ENCODE measurements at places on chromosomes 5 and 9.

- peak; percentile 70 for DNase-seq
These were observed 789.3 kb downstream of the SEMA5A start for GRCh38 chr5:8756498-8757084.

- DNase-seq, result no peak
These were observed 197.0 kb downstream of the ALDH1A1 start for GRCh38 chr9:72755836-72756235.

DNA sequence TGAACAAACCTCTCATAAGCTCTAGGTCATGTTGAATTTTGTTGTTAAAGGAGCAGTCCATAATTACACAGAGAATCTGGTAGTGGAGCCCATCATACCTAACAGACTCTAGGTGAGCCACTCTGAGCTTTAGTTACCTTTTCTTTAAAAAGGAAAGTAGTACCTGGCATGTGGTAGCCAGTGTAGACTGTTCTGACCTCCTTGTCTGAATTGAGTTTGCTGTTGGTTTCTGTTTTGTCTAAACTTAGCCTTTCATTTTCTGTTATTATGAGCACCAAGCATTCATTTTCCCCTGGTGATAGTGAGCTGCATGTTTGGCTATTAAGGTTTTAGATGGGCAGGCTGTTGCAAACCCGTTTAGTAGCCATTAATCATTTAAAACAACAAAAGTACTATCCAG lies 112.2 kb downstream of the MAST4 start:
- no peak for DNase-seq

DNA sequence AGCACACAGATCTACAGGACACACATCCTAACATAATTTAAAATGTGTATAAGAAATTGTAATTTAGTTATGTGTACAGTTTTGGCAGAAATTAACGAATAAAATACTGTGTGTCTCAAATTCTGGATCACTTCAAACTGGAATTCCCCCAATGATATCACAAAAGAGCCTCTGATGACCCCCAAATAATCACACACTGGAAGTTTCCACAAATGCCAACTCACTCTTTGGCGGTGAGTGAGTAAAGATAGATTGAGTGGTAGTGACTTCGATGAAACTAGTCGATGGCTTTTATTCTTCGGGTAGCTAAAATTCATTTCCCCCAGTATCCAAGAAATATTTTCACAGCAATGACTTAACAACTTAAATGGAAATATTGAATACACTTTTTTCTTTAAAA lies 2.2 kb downstream of the ZNF366 start:
- no peak for DNase-seq

DNA sequence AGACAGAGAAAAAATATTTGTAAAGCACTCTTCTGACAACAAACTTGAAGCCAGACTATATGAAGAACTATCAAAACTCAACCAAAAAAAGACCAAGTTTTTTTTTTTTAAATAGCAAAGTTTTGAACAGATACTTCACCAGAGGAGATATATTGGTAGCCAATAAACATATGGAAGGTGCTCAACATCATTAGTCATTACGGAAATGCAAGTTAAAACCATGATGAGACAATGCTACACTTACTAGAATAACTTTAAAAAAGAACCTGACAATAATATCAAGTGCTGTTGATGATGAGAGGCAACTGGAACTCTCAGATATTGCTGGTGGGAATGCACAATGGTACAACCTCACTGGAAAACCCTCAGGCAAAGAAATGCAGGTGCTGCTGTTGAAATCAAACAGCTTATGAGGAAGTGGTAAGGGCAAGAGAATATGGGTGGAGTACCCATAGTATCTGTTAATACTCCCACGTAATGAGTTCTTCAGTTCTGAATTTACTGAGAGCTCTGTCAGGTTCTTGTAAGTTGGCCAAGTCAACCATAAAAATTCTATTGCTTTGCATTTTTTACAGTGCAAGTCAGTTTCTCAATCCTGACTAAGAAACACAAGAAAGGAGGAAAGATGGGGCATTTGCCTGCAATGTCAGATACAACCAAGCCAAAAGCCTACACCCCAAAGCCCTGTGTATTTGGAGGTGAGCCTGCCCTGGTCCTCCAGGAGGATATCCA lies 87.3 kb upstream of the GNAQ start:
- DNase-seq, result peak; percentile 29

GRCh38 chr5:11801061-11801460 lies 103.2 kb downstream of the CTNND2 start:
- DNase-seq, result peak; percentile 27

GRCh38 chr5:102932781-102933180 lies 177.7 kb downstream of the PAM start:
- DNase-seq, result no peak

DNA sequence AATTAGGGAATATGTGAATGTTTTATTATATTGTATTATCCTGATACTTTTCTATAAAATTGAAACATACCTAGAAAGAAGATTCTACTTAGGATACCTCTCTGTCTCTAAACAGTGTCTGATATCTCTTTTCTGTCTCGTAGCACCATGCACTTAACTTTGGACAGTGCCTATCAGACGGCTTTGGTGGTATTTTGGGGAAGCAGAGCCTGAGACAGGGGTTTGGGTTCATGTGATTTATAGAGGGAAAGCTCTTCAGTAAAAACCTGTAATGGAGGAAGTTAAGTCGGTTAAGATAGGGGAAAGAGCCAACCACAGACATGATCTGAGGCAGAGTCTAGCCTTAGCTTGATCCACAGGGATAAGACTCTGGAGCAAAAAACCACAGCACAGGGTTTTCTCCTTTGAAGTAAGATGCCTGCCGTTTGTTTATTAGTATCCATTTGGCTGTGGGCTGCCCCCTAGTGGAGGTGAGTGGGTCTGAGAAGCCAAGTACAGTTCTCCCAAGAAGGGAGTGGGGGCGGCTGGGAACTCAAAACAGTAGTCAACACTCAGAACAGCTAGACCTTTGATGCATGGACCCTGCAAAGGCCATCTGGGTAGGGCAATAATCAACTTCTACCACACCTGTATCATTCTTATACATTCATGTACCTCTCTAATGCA lies 141.2 kb upstream of the ASTN2 start:
- DNase-seq, result peak; percentile 20

- DNase-seq, result no peak
These were observed 464 bp upstream of the FAM151B start for GRCh38 chr5:80487444-80487828.

GRCh38 chr9:91180240-91180929 lies 181.3 kb downstream of the AUH start:
- no peak for DNase-seq

DNA sequence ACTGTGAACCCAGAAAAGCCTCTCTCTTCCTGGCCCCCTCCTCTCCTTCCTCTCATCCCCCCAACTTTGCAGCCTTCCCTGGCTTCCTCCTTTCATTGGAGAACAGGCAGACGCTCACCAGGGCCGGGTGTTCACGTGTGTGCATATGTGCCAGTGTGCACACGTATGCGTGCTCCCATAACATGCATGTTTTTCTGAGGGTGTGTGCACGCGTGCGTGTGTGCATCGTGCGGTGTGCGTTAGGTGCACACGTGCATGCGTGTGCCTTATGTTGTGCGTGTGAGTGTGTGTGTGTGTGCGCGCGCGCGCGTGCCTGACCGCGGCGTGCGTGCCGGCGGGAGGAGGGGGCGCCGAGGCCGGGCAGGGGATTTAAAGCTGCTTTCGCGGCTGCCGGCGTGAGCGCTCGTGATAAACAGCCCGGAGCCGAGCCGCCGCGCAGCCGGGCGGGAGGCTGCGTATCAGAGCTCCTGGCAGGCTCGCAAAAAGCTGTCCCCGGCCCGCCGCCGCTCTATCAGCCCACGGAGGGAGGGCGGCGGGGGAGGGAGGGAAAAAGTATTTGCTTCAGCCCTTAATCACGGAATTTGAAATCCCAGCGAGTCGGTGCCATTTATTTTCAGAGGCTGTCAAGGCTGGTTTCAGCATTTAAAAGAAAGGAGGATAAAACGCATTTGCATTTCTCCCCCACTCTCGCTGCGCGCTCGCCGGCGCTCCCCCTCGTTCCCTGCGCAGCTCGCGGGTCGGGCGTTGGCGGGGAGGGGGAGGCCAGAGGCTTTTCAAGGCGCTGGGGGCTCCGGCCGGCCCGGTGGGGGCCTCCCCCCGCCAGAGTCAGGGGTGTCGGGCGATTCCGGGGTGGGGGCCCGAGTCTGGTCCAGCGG lies 183.9 kb downstream of the C9orf50 start:
- DNase-seq, result peak; percentile 45

DNA sequence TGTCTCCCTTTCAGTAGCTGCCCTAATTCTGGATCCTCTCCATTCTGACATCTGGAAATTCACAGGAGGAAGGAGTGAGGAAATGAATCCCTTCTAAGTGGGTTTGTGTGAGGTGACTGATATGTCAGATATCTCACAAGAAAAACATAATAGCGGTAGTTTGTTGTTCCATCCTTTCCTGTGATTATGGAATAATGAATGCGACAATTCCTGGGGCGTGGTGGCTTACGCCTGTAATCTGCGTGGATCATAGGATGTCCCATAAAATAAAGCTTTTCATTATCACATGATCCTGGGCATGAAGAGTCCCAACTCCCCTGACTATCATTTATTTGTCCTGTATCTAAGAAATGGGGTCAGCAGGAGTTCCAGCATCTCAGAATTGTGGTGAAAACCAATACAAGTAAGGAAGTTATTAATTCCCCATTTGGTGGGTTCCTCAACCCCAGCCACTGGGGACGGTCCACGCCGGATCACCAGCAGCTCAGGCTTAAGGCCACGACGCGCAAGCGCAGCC lies 375 bp upstream of the C5orf24 start:
- peak; percentile 60 for DNase-seq

GRCh38 chr5:151721812-151722391 lies 35.2 kb upstream of the SPARC start:
- DNase-seq, result no peak

DNA sequence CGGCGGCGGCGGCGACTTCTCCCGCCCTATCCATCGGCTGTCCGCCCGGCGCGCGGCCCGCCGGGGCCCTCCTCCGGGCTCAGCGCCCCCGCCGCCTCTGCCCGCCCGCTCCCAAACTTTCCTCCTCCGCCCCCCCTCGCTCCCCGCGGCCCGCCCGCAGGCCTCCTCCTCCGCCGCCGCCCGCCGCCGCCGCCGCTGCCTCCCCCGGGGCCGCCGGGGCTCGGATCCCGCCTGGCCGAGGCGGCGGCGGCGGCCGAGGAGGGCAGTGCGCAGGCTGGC lies 460 bp upstream of the PBX3 start:
- DNase-seq, result no peak

GRCh38 chr5:72464071-72464470 lies 43.1 kb downstream of the ZNF366 start:
- DNase-seq, result no peak

GRCh38 chr5:1378096-1378495 lies 33.2 kb upstream of the CLPTM1L start:
- DNase-seq, result no peak

DNA sequence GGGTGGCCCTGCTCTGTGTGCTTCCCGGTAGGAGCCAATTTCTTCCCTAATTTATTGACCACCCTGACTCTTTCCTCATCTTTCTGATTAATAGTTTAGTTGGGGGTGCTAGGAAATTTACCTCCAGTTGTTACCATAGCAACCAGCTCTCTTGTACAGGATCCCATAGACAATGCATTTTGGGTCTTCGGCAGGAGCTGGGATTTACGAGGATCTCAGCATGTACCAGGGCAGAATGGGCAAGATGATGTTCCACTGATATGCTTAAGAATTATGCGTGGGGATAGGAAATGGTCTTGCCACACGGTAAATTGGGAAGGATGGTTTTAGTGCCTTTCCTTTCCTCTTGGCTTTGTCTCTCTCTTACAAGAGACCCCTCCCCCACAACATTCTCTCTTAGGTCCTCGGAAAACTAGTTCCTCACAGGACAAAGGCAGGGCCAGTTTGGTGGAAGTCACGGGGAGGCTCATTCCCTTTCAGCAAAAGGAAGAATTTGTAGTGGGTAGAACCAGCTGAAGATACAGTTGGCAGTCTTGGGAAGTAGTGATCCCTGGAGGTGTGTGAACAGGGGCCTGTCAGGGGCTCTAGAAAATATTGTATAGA lies 133.4 kb upstream of the SHB start:
- DNase-seq, result no peak

DNA sequence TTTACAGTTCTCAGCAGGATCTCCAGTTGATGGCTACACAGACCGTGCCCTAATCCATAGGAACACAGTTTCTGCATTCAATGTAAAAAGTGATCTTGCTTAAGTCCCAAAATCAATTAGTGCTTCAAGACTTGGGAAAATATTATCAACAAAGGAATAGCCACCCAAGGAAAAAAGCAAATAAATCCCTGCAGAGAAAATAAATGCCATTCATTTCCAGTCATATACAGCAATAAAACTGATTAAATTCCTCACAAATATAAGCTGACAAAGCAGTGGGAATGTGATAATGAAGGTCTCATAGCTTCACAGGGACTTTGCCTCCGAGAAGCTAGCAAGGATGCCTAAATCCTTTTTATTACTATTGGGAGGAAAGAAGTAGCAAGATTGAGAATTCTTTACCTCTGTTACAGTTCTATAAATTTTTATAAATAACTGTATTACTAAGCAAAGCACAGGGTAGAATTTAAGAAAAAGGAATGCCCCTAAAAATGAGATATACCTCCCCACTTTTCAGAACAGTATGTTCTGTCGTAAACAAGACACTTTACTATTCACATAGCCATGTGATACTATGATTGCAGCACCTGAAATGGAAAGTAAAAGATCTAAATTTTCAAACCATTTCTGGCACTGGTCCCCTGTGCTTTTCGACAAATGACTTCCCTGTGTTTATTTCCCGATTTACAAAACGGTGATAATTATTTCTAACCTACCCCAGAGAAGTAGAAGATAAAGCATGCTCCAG lies 59.8 kb downstream of the ARSB start:
- DNase-seq, result no peak

GRCh38 chr5:56746553-56747339 lies 68.6 kb upstream of the MAP3K1 start:
- no peak for DNase-seq

DNA sequence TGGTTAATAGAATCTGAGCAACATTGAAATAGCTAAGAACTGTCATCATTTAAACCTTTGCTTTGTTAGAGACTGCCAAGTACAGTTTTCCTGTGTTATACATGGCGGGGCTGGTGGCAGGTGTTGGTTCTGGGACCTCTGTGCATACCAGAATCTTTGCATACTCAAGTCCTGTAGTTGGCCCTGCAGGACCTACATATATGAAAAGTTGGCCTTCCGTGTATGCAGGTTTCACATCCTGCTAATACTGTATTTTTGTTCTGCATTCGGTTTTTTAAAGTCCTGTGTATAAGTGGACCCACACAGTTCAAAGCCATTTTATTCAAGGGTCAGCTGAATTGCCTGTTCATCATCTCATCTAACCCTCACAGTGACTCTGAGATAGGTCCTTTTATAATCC lies 36.4 kb downstream of the LARP1 start:
- DNase-seq, result no peak

DNA sequence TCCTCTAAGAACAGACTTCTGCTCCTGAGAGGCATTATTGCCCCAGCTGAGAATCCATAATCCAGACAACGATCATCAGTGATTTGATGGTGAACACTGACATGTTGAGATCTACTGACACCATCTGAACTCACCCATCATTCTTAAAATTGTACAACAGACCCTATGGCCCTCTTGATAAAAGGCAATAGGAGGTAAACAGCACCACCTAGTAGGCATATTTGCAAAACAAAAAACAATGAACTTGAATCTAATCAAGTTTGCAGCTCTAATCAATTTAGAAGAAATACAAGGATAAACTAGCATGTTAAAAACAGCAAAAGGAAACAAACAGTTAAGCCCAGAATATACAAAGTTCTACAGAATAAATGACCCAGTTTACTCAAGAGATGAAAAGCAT lies 89.6 kb downstream of the SFXN1 start:
- peak; percentile 8 for DNase-seq
